Stimulated activated naive CD4-positive, alpha-beta T cell treated with Interleukin-2 at 50 U/mL for 16 hours (primary cell): ENCODE measurements at places on chromosomes 7 and 10.

DNA sequence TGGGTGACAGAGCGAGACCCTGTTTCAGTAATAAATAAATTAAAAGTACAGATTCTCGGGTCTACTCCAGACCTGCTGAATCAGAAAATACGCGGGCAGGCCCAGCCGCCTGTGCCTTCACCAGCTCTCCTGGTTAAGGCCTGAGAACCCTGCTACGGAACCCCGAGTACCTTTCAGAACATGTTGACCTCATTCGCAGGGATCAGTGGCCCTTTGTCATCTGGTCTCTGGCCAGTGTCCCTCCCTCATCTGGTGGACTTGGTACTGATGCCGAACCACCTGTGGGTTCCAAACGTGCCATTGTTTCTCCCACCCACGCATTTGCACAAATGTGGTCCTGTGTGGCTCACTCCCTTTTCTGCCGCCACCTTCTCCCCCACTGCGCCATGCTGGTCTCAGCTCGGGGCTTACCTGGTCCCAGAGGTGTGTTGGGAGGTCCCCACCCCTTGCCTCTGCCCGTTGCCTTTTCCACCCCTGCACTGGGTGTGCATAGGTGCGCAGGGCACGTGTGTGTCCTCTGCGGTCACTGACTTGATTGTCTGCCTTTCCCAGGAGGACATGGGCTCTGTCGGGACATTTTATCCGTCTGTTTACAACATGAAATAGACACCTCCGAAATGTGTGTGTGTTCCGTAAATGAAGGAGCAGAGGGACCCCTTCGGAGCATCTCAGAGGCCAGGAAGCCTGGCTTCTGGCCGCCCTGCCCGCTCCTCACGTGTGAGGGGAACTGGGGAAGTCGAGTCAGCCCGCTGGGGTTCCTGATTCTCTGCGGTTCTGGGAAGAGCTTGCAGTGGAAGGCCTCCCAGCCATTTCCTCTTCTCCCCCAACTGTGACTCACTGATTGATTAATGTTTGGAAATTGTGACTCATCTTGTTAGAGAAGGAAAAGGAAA is 135.2 kb downstream of the CUX1 start:
- DNase-seq, result no peak

- DNase-seq, result no peak
Measured at GRCh38 chr7:45138433-45139267, 18.9 kb upstream of the RAMP3 start.

GRCh38 chr7:155971180-155971770 is 159.0 kb upstream of the SHH start:
- DNase-seq, result no peak

DNA sequence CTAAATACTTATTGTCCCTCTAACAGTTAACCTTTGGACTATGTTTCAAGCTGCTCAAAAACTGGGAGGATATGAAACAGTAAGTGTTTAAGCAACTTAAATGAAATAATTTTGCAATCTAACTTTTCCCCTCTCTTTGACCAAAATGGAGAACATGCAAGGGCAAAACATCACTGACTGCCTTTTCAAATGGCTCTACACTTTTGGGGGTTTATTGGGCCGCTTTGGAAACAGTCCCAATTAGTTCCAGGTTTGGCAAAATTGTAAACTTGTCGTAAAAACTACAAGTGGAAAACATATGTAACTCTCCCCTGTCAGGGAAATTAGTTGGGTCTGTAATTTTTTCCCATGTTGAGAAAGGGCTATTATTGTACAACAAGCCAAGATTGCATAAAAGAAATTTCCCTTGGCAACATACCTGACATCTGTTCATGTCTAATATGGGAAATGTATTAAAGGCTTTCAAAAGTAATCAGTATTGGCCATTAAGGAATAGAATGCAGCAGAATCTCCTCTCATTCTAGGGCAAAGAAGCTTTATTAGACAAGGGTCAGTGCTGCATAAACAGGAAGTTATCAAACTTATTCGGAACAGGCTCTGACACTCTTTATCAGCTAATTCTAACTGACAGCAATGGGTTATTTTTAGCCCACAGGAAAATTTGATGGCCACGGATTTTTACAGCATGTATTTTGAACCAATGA is 157.9 kb downstream of the ARID5B start:
- no peak for DNase-seq

DNA sequence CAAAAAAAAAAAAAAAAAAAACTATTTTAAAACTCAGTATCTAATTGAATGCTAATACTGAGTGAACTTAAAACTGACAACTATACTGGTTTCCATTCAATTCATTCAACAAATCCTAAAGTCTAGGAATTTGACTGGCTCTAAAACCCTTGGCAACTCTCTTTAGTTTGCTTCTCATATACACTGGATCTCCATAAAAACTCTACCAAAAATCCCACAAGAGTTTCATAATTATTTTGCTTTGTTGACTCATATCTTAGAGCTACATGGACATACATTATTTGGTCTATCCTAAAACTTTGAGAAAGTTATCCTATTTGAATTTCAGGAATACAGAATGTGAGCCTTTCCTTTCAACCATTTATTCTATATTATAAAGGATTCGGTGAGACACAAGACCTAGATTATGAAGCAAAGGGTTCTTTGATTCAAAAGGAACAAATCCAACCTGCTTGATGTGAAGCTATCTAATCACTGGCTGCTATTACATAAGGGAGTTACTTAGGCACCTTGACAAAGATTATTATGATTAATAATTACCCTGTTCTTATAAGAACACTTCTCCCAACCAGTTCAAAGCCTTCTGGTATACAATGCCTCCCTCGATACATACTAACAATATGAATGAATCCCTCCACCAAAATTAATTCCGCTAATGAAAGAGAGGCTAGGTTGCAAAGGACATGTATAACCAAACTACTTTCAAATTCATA is 15.8 kb upstream of the KMT2E start:
- DNase-seq, result no peak
